CD4-positive, alpha-beta T cell treated with Interferon alpha-2 for 1 hour (primary cell): ENCODE measurements at places on chromosomes 13 and 19.
A peak's percentile ranks its signal among the peaks of the same experiment; 100 is the strongest.

GRCh38 chr13:32837307-32837972 lies 178.8 kb upstream of the KL start:
- DNase-seq = no peak

DNA sequence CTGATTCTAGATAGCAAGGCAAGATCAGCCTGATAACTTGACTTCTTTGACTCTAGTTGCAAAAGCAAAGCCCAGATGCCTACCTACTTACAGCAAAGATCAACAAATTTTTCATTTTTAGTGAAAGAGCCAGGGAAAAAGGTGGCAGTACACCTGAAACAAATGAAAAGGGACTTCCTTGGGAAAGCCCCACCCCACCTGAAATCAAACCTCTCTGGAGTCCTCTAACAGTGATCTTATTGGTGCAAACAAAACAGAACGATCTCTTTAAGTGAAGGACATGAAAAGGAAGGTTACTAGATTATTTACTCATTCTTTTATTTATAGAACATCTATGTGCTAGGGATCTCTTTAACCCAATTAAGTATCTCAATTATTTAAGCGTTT lies 507 bp upstream of the LCP1 start:
- DNase-seq = no peak

DNA sequence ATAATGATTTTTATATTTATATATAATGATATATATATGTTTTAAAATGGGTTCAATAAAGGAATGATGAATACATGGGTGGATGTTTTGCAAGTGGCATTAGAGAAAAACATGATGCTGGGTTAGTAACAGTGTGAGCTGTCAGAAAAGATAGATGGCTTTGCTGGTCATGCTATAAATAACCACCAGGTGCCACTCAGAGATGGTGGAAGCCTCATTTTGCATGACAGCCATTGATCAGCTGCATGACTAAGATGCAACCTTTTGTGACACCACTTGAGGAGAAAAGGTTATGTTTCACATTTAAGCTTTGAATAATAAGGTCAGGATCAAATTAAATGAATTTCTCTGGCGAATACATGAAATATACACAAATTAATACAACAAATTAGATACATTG lies 737.7 kb downstream of the PCDH9 start:
- no peak for DNase-seq

- no peak for DNase-seq
These were observed 85.4 kb downstream of the SLC7A1 start for GRCh38 chr13:29509999-29510589.

- DNase-seq = no peak
These were observed 3.2 kb upstream of the LGALS13 start for GRCh38 chr19:39599116-39599515.

DNA sequence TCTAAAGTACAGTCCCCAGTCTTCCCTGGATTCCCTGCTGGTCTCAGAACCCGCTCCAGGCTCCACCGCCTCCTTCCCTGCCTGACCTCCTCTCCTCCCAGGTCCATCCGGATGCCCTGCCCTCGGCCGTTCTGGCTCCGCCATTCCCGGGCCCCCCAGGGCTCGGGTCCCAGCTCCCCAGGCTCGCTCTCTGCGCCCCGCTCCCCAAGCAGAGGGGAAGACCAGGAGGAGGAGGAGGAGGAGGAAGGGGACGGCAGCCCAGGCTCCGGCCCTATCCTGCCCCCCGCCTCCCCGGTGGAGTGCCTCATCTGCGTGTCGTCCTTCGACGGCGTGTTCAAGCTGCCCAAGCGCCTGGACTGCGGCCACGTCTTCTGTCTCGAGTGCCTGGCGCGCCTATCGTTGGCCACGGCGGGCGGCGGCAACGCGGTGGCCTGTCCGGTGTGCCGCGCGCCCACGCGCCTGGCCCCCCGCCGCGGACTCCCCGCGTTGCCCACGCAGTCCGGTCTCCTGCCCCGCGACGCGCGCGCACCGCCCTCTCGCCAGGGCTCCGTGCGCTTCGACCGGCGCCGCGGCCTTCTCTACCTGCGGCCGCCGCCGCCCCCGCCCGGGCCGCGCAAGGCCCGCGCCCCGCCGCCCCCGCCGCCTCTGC lies 647 bp downstream of the RNF225 start:
- no peak for DNase-seq

GRCh38 chr19:45515081-45515624 lies 7.9 kb downstream of the VASP start:
- DNase-seq = peak; percentile 84

GRCh38 chr13:43360892-43361610 lies 337.7 kb downstream of the DNAJC15 start:
- no peak for DNase-seq

GRCh38 chr13:88085036-88085435 lies 413.9 kb downstream of the SLITRK5 start:
- no peak for DNase-seq

- DNase-seq = peak; percentile 66
These were observed 1.3 kb downstream of the MAN2B1 start for GRCh38 chr19:12665281-12665573.

DNA sequence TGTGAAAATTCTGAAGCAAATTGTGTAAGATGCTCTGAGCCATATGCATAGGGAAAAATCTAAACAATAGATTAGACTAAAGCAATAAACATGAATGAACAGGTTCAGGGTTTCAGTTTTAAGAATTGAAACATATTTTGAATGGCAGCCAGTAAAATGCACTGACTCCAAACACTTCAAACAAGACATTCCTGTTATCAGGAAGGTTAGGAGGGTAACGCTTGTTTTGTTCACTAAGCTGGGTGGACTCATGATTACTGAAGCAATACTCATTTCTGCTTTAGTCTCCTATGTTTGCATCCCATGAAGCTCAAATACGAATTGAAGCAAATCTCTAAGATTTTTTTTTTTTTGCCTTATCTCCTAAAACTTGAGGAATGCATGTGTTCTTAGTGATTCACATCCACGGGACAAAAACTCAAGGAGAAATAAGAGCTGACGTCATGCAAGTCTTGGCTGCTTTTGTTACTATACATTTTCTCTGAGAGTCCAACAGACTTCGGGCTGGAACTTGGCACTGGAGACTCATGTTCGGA lies 29.1 kb upstream of the IGFL4 start:
- no peak for DNase-seq

GRCh38 chr13:33740134-33740538 lies 77.8 kb upstream of the RFC3 start:
- no peak for DNase-seq

- DNase-seq = no peak
These were observed 20.0 kb downstream of the PEX11G start for GRCh38 chr19:7468840-7469239.

- no peak for DNase-seq
These were observed 49.4 kb upstream of the TNFSF11 start for GRCh38 chr13:42524487-42525034.

GRCh38 chr13:35695448-35695770 lies 218.9 kb upstream of the MAB21L1 start:
- no peak for DNase-seq

GRCh38 chr19:35872180-35872579 lies 3.8 kb downstream of the APLP1 start:
- no peak for DNase-seq
